Progenitor cell of endocrine pancreas (in vitro differentiated cells): ENCODE measurements at places on chromosomes 6 and 20.

DNA sequence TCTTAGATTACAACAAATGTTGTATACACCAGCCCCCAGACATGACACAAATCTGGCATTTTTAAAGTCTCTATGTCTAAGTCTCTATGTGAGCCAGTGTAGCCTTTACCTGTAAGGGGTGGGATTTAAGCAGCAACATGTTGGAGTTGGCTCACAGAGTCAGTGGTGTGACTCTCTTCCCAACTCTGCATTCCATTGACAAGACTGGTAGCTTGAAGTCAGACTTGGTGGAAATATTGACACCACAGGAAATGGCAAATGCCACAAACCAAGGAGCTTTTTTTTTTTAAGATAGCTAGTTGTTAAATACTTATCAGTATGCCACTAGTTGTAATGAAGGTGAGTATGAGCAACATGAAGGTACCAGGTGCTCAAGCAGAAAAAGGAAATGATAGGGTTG is 103.1 kb upstream of the SMLR1 start:
- H3K27me3 ChIP-seq, result no peaks in the 10 kb centered on the region
- H3K4me3 ChIP-seq, result no peak overlapping the region
- no peaks in the 10 kb centered on the region for H3K36me3 ChIP-seq
- no peaks in the 10 kb centered on the region for H3K4me1 ChIP-seq
- no peak for DNase-seq

GRCh38 chr6:56647172-56647762 is 4.6 kb upstream of the DST start:
- no peak overlapping the region for H3K27ac ChIP-seq
- H3K4me1 ChIP-seq, result peaks cover 4% of the 10 kb centered on the region
- H3K36me3 ChIP-seq, result peaks cover 19% of the 10 kb centered on the region
- DNase-seq, result no peak

DNA sequence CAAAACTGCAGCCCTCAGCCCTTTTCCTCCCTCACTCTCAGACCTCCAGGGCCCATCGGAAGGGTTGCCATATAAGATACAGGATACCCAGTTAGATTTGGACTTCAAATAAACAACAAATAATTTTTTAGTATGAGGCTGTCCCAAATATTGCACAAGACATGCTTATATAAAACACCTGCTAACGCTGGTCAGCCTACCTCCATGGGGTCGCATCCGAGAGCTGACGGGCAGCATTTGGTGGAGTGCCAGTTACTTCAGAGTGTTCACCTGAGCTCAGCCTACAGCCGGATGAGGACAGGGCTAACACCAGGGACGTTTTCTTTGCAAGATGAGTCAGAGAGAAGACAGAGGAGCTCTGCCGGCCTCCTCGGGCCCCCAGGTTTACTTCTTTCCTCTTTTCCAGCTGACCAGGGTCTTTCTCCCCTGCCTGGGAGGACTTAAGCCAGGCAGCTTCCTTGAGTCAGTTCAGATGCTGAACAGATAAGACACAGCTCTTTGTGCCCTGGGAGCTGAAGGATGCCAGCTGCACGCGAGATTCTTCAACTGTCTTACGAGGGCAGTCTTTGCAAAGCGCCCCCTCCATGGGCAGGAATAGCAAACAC is 141.2 kb upstream of the KCNG1 start:
- peaks cover 8% of the 10 kb centered on the region for H3K4me1 ChIP-seq
- DNase-seq, result no peak
- no peak overlapping the region for H3K4me3 ChIP-seq
- no peak overlapping the region for H3K27ac ChIP-seq
- H3K27me3 ChIP-seq, result peaks cover 16% of the 10 kb centered on the region

DNA sequence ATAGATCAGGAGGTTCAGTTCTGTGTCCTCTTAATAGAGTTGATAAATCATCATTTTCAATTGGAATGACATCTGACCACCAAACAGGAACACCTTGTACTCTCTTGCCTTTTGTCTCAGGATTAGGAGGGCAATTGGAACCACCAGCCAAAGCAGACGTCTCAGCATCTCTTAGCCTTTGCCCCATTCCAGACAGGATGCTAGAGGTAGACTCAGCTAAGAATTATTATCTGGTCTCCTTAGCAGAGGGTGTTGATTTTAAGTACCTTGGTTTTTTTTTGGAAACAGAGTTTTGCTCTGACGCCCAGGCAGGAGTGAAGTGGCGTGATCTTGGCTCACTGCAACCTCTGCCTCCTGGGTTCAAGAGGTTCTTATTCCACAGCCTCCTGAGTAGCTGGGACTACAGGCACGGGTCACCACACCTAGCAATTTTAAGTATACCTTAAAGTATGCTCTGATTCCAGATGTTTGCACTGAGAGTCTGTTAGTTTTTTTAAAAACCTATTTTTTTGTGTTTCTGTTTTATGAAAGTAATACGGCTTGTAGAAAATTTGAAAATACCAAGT is 28.0 kb upstream of the ELOVL5 start:
- H3K4me3 ChIP-seq, result no peak overlapping the region
- no peak for DNase-seq
- no peaks in the 10 kb centered on the region for H3K36me3 ChIP-seq
- peaks cover 4% of the 10 kb centered on the region for H3K4me1 ChIP-seq

GRCh38 chr20:33291830-33292355 is 8.9 kb downstream of the BPIFB1 start:
- H3K4me1 ChIP-seq, result no peaks in the 10 kb centered on the region
- peak overlapping the region; percentile 21 for H3K27ac ChIP-seq
- DNase-seq, result peak; percentile 76
- H3K36me3 ChIP-seq, result no peaks in the 10 kb centered on the region
- H3K27me3 ChIP-seq, result peaks cover 41% of the 10 kb centered on the region

- H3K36me3 ChIP-seq, result no peaks in the 10 kb centered on the region
- H3K4me1 ChIP-seq, result peaks cover 16% of the 10 kb centered on the region
Observed at GRCh38 chr6:36783603-36784375, 55.5 kb downstream of the CPNE5 start.

DNA sequence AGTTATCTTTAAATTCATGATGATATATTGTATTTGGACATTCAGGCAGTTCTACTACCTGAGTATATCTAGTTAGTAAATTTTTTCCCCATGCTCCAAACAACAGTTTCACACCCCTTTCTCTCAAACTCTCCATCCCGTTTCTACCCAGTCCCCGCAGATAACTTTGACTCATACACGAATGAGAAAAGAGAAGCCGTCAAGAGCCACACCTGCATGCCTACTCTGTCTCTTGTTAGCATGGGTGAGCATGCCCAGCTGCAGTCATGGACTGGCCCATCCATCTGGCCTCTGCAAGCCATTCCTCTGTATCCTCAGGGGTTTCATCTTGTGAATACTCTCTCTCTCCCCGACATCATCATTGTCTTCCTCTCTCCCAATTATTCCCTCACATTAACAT is 41.5 kb downstream of the MYB start:
- no peaks in the 10 kb centered on the region for H3K27me3 ChIP-seq
- no peak overlapping the region for H3K27ac ChIP-seq
- DNase-seq, result no peak
- no peak overlapping the region for H3K4me3 ChIP-seq
- H3K4me1 ChIP-seq, result no peaks in the 10 kb centered on the region

DNA sequence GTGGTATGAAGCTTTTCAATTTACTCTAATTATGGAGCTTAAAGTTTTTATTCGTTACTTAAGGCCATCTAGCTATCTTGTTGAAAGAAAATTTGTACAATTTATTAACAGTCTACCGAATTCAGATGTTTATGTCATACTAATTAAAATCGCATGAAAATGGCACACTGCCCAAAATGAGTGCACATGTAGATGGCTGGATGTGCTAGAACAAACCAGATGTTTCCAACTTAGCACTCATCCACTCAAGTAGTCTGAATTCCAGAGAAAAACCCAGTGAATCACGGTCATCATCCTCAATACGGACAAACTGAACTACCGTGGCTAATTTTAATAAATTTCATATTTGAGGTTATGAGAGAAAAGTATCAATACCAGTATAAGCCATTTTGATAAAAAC is 70.4 kb downstream of the COL12A1 start:
- H3K4me3 ChIP-seq, result no peak overlapping the region
- H3K36me3 ChIP-seq, result no peaks in the 10 kb centered on the region
- H3K4me1 ChIP-seq, result no peaks in the 10 kb centered on the region
- no peak overlapping the region for H3K27ac ChIP-seq

DNA sequence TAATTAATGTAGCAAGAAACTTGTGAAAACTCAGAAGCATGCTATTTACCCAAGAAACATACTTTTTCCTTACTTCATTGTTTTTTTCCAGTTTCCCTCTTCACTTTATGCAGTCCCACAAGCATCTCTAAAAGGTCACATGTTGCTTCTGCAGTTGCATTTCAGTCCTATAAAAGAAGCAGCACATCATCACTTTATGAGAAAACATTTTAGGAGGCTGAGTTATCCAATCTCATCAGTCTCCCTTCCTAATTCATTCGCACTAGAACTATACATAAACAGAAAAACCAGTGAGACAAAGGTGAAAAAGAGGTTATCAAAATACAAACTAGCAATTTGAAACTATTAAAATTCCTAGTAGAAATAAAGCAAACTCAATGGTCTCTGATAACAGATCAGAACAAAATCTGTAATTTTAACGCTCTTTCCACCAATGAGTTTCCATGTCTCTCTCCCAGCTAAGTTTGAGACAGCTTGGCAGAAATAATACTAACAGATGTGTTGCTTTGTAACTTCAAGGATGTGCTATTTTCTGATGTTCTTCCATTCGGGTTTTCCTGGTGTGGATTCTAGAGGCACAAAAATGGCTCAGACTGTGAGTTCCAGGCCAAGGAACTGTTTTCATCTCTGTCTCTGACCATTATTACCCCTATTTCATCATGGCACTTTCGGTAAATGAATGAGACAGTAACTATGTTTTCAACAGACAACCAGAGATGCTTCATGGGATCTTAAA is 48.4 kb downstream of the ZHX3 start:
- H3K4me3 ChIP-seq, result no peak overlapping the region
- no peak for DNase-seq
- no peaks in the 10 kb centered on the region for H3K27me3 ChIP-seq
- H3K4me1 ChIP-seq, result peaks cover 2% of the 10 kb centered on the region
- no peak overlapping the region for H3K27ac ChIP-seq
- H3K36me3 ChIP-seq, result no peaks in the 10 kb centered on the region

DNA sequence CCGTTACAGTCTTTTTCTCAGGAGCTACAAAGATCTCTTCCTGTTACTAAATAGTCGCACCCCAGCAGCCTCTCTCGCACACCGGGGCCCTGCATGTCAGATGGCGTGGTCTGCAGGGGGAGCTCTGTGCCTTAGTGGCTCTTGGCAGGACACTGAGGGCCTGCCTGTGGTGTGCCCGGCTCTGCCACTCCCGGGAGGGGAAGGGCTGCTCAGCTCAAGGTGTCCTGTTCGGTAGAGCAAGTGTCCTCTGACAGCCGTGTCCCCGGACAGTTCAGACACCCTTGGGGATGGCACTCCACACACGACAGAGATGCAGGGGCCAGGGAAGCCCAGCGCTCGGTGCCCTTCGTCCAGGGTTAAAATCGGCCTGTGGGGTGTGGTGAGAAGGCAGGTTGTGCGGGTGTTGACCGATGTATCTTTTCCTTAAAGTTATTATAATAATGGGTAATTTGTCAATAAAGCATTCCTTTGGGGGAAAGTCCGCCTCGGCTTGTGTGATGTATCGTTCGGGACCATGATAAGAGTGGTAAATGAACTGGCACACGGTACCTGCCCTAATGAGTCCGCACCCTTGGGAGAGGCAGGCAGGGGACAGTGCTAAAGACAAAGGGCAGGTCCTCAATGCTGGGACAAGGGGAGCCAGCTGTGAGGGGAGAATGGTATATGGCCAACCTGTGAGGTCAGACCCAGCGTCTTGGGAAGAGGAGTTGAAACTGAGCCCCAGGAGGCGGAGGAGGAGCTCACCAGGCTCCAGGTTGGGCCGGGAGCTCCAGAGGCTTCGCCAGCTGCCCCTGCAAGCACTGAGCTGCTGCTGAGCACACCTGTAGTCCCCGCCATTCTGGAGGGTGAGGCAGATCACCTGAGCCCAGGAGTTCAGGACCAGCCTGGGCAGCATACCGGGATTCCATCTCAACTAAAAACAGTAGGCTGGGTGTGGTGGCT is 3.6 kb upstream of the DNAJC5 start:
- H3K4me3 ChIP-seq, result no peak overlapping the region
- no peak overlapping the region for H3K27ac ChIP-seq
- H3K4me1 ChIP-seq, result peaks cover 10% of the 10 kb centered on the region

GRCh38 chr20:16004108-16004854 is 569.0 kb downstream of the KIF16B start:
- H3K36me3 ChIP-seq, result peaks cover under 1% of the 10 kb centered on the region
- H3K4me3 ChIP-seq, result no peak overlapping the region
- peaks cover 22% of the 10 kb centered on the region for H3K4me1 ChIP-seq
